PC-9 (cell line): ENCODE measurements at places on chromosomes 2 and 18. TPM values are rescaled to one million over a fixed set of nuclear protein-coding genes. Genes with fewer than 3 reads are reported as not detected.

Gene TRABD2A
- 0.88 and 2.2 TPM in 2 replicates for total RNA-seq

DNA sequence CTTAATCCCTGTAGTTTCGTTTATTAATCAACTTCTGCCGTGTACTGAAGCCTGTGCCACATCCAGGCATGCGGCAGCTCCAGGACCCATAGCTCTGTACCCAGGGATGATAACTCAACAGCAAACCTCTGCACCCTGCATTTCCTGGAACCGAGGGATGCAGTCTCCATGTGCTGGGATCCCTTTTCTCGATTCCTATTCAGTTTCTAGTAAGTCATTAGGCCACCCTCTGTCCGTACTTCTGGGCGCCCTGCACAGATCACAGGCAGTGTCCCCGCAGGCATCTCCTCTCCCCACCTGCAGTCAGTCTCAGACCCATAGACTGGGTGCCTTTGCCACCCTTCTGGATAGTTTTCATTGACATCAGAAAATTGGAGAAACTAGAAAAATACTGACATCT lies 18.8 kb downstream of the TMEM18 start:
- no peak for DNase-seq
- no peaks in the 10 kb centered on the region for H3K4me1 ChIP-seq
- no peaks in the 10 kb centered on the region for H3K36me3 ChIP-seq
- H3K27ac ChIP-seq: no peak overlapping the region
- no peaks in the 10 kb centered on the region for H3K27me3 ChIP-seq

GRCh38 chr2:84938194-84938879 lies 32.6 kb upstream of the KCMF1 start:
- no peak overlapping the region for H3K4me3 ChIP-seq
- H3K27me3 ChIP-seq: no peaks in the 10 kb centered on the region
- DNase-seq: peak; percentile 27

DNA sequence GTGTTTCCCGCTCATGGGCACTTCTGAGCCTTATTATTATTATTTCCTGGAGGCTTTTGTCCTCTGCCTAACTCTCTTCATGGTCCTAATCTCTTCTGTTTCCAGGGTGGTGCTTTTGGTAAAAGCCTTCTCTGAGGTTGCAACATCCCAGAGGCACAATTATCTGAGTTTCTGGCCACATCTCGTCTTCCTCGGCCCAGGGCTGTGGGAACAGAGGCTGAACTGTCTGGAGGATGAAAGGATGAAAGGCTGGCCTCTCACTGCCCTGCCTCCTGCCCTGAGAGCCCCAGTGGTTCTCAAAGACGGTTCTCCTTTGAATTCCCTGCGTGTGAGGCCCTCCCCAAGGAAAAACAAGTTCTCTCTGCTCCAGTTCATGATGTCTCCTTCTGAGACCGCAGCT lies 13.8 kb downstream of the GYPC start:
- peaks cover 98% of the 10 kb centered on the region for H3K27me3 ChIP-seq
- H3K36me3 ChIP-seq: no peaks in the 10 kb centered on the region
- H3K4me3 ChIP-seq: no peak overlapping the region
- H3K4me1 ChIP-seq: no peaks in the 10 kb centered on the region

Gene TUBA3E
- not detected in 2 replicates for total RNA-seq

DNA sequence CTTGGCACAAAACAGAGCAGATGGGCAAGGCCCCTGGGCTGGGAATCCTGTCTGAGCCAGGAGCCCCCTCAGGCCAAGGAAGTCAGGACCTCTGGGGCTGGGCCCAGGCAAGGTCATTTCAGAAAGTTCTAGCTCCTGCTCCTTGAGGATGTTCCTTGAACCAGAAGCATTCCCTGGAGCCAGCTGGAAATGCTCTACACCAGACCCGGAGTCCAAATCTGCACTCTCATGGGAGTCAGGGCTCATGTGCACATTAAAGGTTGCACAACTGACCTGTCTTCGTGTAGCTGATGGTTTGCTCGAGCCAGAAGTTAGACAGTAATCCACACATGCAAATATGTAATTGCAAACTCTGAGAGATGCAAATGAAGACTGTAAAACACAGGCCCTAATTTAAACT lies 18.0 kb downstream of the PARD6G start:
- DNase-seq: no peak
- H3K4me1 ChIP-seq: no peaks in the 10 kb centered on the region
- no peak overlapping the region for H3K27ac ChIP-seq
- H3K4me3 ChIP-seq: no peak overlapping the region
- H3K27me3 ChIP-seq: peaks cover 12% of the 10 kb centered on the region

GRCh38 chr18:58806826-58807714 lies 57.6 kb upstream of the ZNF532 start:
- H3K27ac ChIP-seq: no peak overlapping the region
- no peaks in the 10 kb centered on the region for H3K36me3 ChIP-seq
- H3K4me3 ChIP-seq: no peak overlapping the region
- H3K4me1 ChIP-seq: no peaks in the 10 kb centered on the region
- H3K27me3 ChIP-seq: no peaks in the 10 kb centered on the region

GRCh38 chr2:46326231-46326980 lies 29.2 kb downstream of the EPAS1 start:
- no peak overlapping the region for H3K4me3 ChIP-seq
- peaks cover 8% of the 10 kb centered on the region; the same call in 1 of the 2 replicates for H3K36me3 ChIP-seq
- peaks cover 66% of the 10 kb centered on the region for H3K4me1 ChIP-seq
- H3K27ac ChIP-seq: peak overlapping the region; percentile 48

Gene CDC42EP3
- 41.6 and 54.1 TPM in 2 replicates for total RNA-seq

- no peak for DNase-seq
- no peaks in the 10 kb centered on the region for H3K27me3 ChIP-seq
- no peaks in the 10 kb centered on the region for H3K36me3 ChIP-seq
- no peak overlapping the region for H3K4me3 ChIP-seq
- no peaks in the 10 kb centered on the region for H3K4me1 ChIP-seq
These were observed 65.6 kb upstream of the NOSTRIN start for GRCh38 chr2:168736649-168737445.

- H3K36me3 ChIP-seq: no peaks in the 10 kb centered on the region
- peak overlapping the region; percentile 85; the same call in 1 of the 2 replicates for H3K27ac ChIP-seq
- peaks cover 28% of the 10 kb centered on the region for H3K4me1 ChIP-seq
These were observed 2.0 kb upstream of the RAB17 start for GRCh38 chr2:237592425-237592980.

GRCh38 chr2:126698376-126698775 lies 42.4 kb downstream of the GYPC start:
- H3K27ac ChIP-seq: no peak overlapping the region
- H3K4me1 ChIP-seq: no peaks in the 10 kb centered on the region
- DNase-seq: no peak
- no peak overlapping the region for H3K4me3 ChIP-seq

Gene DPP10
- total RNA-seq: not detected in 2 replicates

DNA sequence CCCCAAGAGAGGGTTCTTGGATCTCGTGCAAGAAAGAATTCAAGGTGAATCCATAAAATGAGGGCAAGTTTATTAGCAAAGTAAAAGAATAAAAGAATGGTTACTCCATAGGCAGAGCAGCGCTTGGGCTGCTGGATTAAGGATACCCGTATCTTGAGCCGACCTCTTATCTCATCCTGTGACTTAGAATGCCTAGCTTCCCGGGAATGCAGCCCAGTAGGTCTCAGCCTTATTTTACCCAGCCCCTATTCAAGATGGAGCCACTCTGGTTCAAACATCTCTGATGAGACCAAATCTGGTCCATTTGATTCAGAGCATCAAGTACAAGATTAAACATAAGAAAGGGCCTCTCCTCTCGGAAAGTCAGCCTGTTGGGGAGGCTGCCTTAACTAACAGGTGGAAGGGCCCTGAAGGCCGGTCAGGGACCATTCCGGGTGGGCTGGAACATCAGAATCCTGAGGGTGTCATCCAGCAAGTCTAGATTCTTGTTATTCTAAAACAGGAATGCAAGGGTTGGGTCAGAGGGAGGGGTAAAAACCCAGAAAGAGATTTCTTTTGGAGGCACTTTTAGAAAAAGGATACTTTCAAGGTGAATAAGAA lies 5.8 kb downstream of the PSD4 start:
- no peak for DNase-seq
- no peak overlapping the region for H3K27ac ChIP-seq
- H3K36me3 ChIP-seq: no peaks in the 10 kb centered on the region
- no peak overlapping the region for H3K4me3 ChIP-seq
- no peaks in the 10 kb centered on the region for H3K4me1 ChIP-seq

Gene ASXL3
- not detected in 2 replicates for total RNA-seq

- no peaks in the 10 kb centered on the region for H3K36me3 ChIP-seq
- H3K27ac ChIP-seq: no peak overlapping the region
- peaks cover 51% of the 10 kb centered on the region for H3K27me3 ChIP-seq
- no peak for DNase-seq
- no peaks in the 10 kb centered on the region for H3K4me1 ChIP-seq
- H3K4me3 ChIP-seq: no peak overlapping the region
These were observed 122.5 kb upstream of the NCKAP5 start for GRCh38 chr2:133690780-133691179.

DNA sequence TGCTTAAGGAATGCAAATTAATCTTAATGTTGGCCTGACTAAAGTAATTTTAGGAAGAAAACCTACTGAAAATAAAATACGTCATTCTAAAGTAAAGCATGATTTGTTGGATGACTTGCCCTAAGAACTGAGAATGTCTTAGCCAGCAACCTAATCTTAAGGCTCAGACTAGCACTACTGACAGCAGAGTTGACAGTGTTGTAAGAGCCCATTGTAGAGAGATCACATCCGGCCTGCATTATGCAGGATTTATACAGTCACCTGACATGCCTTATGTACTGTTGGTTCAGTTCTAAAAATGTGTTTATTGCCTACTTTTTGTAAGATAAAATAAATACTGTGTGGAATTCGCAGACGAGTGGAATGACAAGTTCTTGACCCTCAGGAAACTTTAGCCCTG lies 82.3 kb downstream of the TMEM185B start:
- no peaks in the 10 kb centered on the region for H3K4me1 ChIP-seq
- H3K36me3 ChIP-seq: no peaks in the 10 kb centered on the region
- no peak overlapping the region for H3K4me3 ChIP-seq
- no peaks in the 10 kb centered on the region for H3K27me3 ChIP-seq
- DNase-seq: no peak

GRCh38 chr18:63627819-63628218 lies 16.2 kb downstream of the SERPINB4 start:
- H3K27me3 ChIP-seq: no peaks in the 10 kb centered on the region
- H3K36me3 ChIP-seq: no peaks in the 10 kb centered on the region
- no peak overlapping the region for H3K4me3 ChIP-seq
- DNase-seq: no peak
- no peak overlapping the region for H3K27ac ChIP-seq

DNA sequence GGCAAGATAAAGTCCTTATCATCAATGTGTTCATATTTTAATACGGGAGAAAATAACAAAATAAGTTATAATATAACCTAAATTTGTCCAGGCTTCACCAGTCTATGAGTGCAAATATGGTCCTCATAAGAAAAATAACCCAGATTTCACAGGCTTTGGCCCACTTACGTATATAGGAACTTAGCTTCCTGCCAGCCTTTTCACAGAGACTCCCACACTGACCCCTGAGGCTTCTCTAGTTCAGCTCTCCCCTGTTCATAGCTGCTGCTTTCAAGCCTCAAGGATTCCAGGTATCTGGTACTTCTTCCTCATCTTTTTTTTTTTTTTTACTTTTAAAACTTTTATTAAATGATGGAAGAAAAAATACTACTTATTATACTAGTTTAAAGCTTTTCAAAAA lies 74.9 kb upstream of the PELI1 start:
- no peaks in the 10 kb centered on the region for H3K27me3 ChIP-seq
- no peak overlapping the region for H3K4me3 ChIP-seq
- no peaks in the 10 kb centered on the region for H3K36me3 ChIP-seq

DNA sequence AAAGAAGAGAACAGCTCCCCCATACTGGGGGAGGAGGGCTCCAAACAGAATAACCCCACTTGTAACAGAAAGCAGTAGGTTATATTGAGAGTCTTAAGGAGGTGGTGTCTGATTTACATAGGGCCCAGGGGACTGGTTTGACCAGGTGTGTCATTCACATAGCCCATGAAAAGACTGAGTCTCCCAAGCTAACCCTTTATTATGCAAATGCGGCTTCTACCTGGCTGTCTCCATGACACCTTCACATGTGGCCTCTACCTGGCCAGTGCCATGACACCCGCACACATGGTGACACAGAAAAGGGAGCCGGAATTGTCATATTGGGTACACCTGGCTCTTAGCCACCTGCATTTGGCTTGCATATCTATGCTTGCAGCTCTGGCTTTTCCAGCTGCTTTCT lies 1057.2 kb upstream of the PIK3C3 start:
- DNase-seq: no peak
- H3K4me1 ChIP-seq: no peaks in the 10 kb centered on the region

GRCh38 chr2:169659320-169659719 lies 34.9 kb downstream of the CFAP210 start:
- no peaks in the 10 kb centered on the region for H3K4me1 ChIP-seq
- H3K27me3 ChIP-seq: no peaks in the 10 kb centered on the region
- H3K4me3 ChIP-seq: no peak overlapping the region
- no peaks in the 10 kb centered on the region for H3K36me3 ChIP-seq
- no peak overlapping the region for H3K27ac ChIP-seq

Gene DQX1
- total RNA-seq: 1.3 and 1.7 TPM in 2 replicates

Gene IL1R2
- total RNA-seq: 3.3 and 3.8 TPM in 2 replicates

DNA sequence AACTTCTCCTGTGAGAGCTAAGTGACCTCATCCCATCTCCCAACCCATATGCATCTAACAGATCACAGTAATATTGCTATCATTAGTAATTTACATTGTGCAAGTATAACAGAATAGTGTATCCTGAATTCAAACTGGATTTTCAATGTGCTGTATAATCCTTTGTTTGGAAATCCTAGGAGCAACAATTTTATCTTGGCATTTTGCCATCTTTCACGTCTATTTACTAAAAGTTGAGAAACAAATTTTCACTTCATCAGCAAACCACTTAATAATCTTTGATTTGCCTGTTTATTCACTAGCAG lies 3.8 kb downstream of the HNRNPLL start:
- no peaks in the 10 kb centered on the region for H3K36me3 ChIP-seq
- H3K4me3 ChIP-seq: no peak overlapping the region
- DNase-seq: no peak
